ENCODE measurements at places on chromosomes 4 and X.

DNA sequence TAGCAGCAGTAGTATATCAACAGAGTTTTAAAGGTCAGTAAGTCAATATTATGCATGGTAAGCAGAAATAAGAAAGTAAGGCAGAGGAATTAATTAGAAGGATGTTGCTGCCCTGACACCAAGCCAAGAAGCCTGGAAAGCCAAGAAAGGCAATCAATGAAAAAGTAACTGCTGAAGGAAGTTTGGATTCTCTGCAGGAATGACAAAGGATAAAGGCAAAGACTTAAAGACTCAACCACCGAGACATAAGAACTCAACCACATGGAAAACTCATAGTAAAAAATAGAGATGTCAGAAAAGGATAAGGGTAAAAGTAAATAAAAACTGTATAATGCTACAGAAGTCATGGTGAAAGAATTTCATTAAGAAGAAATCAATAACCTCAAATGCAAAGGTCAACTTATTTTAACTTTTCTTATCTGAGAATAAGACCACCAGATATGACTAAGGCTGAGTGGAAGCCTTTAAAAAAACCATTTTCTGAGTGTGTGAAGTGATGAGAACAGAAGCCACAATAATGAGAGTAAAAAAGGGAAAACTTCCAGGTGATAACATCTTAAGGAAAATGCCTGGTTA, 55.2 kb downstream of the NEK1 start:
- peak; percentile 13 for DNase-seq

- DNase-seq = no peak
These were observed 1249.4 kb downstream of the ADGRL3 start for GRCh38 chr4:62449538-62449937.

DNA sequence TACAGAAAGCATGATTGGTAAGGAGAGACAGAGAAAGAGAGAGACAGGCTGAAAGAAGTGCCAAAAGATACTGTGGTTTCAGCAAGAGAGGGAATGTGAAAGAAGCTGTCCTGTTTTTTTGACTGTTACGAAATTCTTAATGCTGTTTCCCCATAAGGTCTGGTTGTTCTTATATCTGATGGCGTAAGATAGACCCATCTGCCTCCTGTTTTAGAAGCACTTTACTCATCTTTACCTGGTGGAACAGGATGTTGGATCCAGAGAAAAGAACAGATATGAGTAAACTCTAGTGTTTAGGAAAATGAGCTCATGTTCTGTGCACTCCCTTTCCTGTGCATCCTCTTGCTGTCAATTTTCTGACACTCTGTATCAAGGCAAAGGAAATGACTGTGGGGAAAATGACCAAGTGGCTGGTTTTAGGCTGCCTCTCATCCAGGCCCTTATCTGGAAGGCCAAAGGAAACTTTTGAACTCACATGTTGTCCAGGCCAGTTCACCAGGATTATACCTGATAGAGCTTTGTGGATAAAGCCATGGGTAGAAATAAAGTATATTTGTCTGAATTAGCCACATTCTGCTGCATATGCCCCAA, 311.7 kb upstream of the HTR2C start:
- DNase-seq = no peak

GRCh38 chr4:6115746-6116586, 84.4 kb downstream of the JAKMIP1 start:
- no peak for DNase-seq

DNA sequence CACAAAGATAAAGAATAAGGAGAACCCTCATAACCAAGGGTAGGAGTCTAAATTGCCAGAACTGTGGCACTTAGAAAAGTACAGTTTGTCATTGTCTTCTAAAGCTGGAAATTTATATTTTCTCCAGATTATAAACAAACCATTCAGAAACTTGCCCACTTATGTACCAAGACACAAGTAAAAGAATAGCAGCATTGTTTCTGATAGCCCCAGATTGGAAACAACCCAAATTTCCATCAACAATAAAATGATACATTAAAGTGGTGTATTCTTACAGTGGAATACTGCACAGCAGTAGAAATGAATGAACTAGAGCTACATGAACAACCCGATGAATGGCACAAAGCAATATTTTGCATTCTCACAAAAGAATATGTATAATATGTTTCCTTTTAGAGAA, 63.1 kb upstream of the PDHA1 start:
- DNase-seq = no peak

DNA sequence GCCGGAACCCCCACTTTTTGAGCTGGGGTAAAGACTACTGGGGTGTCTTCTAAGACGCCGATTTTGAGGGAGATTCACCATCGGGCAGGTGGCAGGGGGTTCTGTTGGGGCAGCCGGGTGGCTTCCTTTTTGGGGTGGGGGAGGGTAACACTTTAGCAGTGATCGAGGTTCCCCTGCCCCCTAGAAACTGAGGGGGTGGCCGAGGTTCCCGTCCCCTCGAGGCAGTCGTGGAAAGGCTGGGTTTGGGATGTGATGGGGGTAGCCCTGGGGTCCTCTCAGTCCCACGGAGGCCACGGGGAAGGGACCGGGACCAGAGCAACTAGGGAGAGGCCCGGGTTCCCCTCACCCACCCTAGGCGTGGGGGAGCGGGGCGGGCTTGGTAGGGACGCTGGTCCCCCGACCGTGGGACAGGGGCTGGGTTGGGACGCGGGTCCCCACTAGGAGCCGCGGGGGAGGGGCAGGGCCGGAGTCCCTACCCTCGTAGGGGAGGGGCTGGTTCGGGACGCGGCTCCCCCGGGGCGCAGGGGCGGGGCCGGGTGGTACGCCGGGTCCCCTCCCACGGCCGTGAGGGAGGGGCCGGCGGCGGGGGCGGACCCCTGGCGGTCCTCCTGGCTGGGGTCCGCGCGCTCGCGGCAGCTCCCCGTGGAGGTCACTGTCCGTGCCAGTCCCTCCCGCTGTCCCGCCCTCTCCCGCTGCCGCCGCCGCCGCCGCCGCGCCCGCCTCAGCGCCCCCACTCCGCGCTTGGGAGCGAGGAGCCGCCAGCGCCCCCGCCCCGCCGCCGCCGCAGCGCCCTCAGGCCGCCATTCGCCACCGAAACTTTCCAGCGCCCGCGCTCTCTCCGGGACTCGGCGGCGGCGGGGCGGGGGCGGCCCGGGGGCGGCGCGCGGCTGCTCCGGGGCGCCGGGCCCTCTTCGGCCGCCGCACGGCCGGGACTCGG, at the start of gene TBL1X:
TSS of gene TBL1X (plus strand) at position 624 of the 937 bp plus-strand sequence. CDS start 188,529 bp downstream, outside the sequence.
- DNase-seq = peak; percentile 20

- DNase-seq = no peak
These were observed 49.6 kb downstream of the SMAD1 start for GRCh38 chr4:145531223-145531622.

- DNase-seq = no peak
These were observed 279.8 kb downstream of the UNC5C start for GRCh38 chr4:95268819-95269565.

DNA sequence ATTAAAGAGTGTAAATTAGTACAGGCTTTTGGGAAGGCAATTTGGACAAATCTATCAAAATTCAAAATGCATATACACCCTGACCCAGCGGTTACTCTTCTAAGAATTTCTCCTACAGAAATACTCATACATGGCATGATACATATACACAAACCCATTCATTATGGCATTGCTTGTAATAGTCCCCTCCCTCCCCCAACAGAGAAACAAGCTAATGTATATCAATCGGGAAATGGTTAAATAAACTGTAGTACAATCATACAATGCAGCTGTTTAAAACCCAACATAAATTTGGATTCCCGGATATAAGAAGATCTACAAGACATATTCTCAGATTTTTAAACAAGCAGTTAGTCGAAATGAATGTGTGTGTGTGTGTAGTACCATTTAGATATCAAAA, 808 bp downstream of the HUWE1 start:
- no peak for DNase-seq

- peak; percentile 77 for DNase-seq
These were observed 82.3 kb upstream of the CD99 start for GRCh38 chrX:2608638-2609430.

DNA sequence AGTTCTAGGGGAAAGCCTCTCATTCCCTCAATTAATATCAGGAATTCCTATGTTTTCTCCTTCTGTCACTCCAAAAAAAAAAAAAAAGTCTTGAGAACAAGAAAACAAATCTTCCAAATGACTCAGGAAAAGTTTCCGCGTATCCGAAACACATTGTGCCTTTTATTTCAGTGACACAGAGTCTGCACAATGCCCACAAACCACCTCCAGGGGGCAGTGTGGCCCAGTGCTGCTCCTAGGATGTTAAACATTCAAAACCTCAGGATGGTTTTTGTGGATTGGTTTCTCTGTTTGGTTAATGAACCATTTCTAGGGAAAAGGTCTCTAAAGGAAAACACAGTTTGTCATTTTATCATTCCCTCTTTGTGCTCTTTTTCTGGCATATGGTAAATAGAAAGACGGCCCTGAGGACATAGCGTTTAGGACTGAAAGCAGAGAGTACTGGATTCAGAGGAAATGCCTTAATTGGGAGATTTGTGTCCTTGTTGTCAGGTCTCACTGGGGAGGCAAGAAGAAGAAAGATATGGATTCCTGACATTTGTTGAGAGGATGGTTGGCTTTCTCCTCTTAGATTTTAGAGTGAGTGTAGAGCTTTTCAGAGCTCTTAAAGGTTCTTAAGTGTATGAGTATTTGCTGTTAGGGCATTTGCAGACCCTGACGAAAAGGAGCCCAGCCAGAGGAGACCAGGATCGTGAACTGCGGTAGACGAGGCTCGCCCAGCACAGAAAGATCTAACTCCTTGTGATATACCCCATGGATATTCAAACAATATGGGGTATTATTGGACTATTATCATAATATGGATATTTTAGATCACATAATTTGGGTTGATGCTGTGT, 65.7 kb upstream of the MAP9 start:
- DNase-seq = peak; percentile 74

- no peak for DNase-seq
These were observed 16.7 kb upstream of the GBA3 start for GRCh38 chr4:22676063-22676462.

GRCh38 chr4:56613101-56613862, 67.8 kb downstream of the HOPX start:
- peak; percentile 51 for DNase-seq

- peak; percentile 68 for DNase-seq
These were observed 222.4 kb downstream of the CRLF2 start for GRCh38 chrX:989959-990510.

GRCh38 chr4:14096396-14096965, 469.0 kb upstream of the BOD1L1 start:
- peak; percentile 92 for DNase-seq

DNA sequence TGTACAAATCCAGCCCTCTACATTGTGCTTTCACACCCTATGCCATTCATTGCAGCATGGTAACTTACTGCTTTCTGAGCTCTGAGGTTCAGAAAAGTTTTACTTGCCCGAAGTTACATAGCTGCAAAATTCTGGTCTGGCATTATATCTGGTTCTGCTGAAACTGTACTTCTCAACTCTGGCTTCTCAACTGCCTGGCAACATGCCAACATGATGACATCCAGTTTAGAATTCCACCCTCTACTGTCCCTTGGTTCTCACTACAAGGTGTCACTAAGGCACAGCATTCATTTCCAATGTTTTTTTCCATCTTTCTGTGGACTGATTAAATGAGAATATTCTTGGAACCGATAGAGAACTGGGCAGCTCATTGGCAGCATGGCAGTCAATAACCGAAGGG, 242.9 kb upstream of the PRPS2 start:
- DNase-seq = no peak

GRCh38 chr4:37324546-37324945, 80.0 kb downstream of the NWD2 start:
- no peak for DNase-seq

DNA sequence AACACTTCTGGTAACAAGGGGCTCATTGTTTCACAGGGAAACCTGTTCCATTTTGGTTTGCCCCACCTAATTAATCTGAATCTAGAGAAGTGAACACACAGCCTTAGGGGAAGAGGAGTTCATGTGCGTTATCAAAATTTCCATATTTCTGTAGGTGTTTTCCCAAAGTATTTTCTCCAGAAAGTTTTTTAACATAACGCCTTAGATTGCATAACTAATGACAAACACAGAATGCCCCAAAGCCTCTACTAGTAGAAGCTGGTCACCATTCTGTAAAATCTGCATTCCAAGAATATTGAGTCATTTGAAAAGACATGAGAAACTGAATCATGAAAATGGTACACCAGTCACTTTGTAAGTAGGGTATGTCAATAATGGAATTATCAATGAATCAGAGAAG, 41.1 kb downstream of the IL13RA2 start:
- DNase-seq = peak; percentile 19

GRCh38 chrX:78979789-78980464, 34.7 kb downstream of the P2RY10 start:
- no peak for DNase-seq

DNA sequence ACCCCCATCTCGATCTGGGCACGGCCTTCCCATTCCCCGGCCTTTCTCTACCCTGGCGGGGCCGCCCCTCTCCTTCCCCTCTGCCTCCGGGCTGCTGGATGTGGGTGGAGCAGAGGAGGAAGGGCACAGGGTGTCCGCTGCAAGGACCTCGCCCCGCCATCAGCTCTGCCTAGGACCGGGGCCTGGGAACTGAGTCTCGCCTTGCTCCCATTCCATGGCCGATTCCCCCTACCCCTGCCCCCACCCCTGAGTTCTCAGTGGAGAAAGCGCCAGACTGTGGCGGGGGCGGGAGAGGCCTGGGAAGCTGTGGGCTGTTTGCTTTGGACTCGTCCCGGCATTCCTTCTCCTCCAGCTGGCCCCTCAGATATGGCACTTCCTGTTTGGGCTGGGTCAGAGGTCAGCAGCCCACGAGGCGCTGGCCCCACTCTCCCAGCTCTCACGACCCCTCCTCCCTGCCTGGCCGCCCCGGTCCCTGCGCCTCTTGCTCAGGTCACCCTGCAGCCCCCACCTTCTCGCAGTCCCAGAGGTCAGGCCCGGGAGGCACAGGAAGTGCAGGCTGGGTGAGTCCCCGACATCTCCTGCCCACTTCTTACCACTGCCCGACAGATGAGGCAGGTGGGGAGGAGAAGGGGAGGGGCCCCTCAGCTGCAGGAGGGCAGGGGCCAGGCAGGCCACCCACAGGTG, 6.4 kb upstream of the BGN start:
- DNase-seq = peak; percentile 58

DNA sequence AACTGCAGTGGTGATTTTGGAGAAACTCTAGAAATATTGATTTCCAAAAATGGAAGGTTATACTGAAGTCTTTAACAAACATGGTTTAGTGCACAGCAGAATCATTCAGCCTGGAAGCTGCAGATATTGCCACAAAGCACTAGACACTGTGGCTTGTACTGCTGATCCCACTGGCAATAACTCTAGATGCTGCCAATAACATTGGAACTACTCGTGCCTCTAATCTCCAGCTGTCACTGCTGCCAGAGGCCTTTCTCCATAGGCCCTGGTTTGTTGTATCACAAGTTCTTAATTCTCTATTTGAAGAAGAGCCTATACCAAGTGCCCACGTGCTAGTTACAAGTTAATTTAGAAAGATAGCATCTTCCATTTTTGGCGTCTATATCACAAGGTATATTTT, 19.3 kb downstream of the DMP1 start:
- no peak for DNase-seq

DNA sequence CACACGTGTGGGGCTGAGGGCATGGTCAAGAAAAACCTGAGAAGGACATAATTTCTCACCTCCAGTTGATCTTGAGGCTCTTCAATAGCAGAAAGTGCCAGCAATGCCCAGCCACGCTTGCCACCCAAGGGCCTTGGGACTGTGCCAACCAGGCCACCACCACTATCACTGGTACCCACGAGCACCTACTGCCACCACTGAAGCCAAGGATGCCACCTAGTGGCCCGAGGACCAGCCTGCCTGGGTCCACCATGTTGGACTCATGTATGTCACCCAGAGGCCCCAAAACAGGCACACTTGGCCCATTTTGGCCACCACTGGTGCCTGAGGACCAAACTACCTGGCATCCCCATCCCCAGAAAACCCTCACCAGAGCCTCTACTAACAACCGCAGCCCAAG, 191.8 kb downstream of the ADAM29 start:
- no peak for DNase-seq

GRCh38 chr4:149264093-149264733, 551.4 kb downstream of the IQCM start:
- peak; percentile 58 for DNase-seq

Data from fibroblast of the aortic adventitia (primary cell).